ENCODE measurements at places on chromosomes 7 and 10.

DNA sequence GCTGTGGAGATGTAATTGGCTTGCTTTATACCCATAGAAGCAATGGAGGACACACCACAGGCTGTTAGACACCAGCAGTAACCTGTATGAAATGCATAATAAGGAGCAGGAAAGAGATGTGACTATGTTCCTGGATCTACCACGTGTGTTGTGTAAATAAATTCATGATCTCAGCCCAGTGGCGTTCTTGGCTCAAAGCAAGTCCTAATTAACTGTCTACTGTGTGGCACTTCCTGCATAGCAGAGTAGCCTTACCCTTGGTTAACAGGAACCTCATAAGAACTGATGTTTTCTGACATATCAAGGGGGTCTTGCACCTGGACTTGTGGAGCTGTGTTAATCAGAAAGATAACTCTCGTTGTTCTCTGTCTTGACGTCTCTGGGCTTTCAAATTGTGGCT is 25.7 kb upstream of the FAM180A start:
- H3K4me3 ChIP-seq, result no peak overlapping the region
- H3K4me1 ChIP-seq, result no peaks in the 10 kb centered on the region
- no peak for DNase-seq
- H3K27me3 ChIP-seq, result peaks cover 10% of the 10 kb centered on the region
- peaks cover 3% of the 10 kb centered on the region for H3K36me3 ChIP-seq
- no peak overlapping the region for H3K27ac ChIP-seq

GRCh38 chr10:25666276-25666675 is 267.8 kb upstream of the MYO3A start:
- no peaks in the 10 kb centered on the region for H3K4me1 ChIP-seq
- no peaks in the 10 kb centered on the region for H3K36me3 ChIP-seq
- DNase-seq, result no peak
- H3K27me3 ChIP-seq, result peaks cover 2% of the 10 kb centered on the region
- no peak overlapping the region for H3K4me3 ChIP-seq

- H3K4me3 ChIP-seq, result no peak overlapping the region
- H3K4me1 ChIP-seq, result peaks cover 7% of the 10 kb centered on the region
- peaks cover 5% of the 10 kb centered on the region for H3K36me3 ChIP-seq
Measured at GRCh38 chr7:69922026-69922803, 323.9 kb downstream of the AUTS2 start.

DNA sequence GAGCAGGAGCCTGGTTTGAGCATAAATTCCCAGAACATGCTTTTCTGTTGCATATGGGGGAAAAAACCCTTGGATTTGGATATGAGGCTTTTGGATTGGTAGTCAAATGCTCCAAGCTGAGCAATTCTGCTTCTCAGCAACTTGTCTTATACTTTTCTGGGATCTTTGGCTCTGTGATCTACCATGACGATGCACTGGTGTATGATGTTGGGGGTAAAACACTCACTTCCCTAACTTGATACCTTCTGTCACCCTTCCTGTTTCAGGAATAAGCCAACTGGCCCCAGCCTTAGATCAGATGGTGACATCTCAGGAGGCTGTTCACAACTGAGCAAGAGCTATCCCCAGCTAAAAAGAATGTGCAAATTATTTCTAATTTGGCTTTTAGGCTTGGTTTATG is 13.1 kb upstream of the CPA4 start:
- DNase-seq, result no peak
- H3K36me3 ChIP-seq, result peaks cover under 1% of the 10 kb centered on the region
- H3K4me3 ChIP-seq, result no peak overlapping the region
- peaks cover 18% of the 10 kb centered on the region for H3K27me3 ChIP-seq

GRCh38 chr10:103692436-103692951 is 162.9 kb downstream of the SH3PXD2A start:
- H3K4me1 ChIP-seq, result peaks cover 27% of the 10 kb centered on the region
- peak overlapping the region; percentile 81 for H3K4me3 ChIP-seq
- no peaks in the 10 kb centered on the region for H3K27me3 ChIP-seq
- no peaks in the 10 kb centered on the region for H3K36me3 ChIP-seq

DNA sequence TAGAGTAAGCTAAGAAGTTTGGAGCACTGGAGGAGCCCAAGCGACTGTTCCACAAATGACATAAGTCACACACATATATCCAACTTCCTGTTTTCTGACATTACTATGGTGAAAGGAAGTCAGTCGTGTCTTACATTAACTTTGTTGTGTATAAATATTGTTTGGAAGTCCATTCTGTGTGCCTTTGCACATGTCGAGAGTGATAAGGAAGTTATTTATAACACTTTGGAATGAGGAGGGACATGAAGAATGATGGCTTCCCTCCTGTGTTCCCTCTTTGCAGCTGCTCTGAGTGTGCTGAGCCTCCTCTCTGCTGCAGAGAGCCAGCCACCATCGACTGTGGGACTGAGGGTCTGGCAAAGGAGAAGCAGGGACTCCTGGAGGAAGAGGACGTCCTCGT is 40.4 kb upstream of the MGMT start:
- H3K4me1 ChIP-seq, result no peaks in the 10 kb centered on the region
- no peak for DNase-seq
- H3K27ac ChIP-seq, result no peak overlapping the region
- H3K36me3 ChIP-seq, result no peaks in the 10 kb centered on the region
- H3K27me3 ChIP-seq, result peaks cover 12% of the 10 kb centered on the region

GRCh38 chr7:115561335-115562110 is 469.0 kb downstream of the TFEC start:
- no peak for DNase-seq
- H3K27ac ChIP-seq, result no peak overlapping the region
- no peak overlapping the region for H3K4me3 ChIP-seq
- no peaks in the 10 kb centered on the region for H3K36me3 ChIP-seq
- H3K4me1 ChIP-seq, result no peaks in the 10 kb centered on the region

DNA sequence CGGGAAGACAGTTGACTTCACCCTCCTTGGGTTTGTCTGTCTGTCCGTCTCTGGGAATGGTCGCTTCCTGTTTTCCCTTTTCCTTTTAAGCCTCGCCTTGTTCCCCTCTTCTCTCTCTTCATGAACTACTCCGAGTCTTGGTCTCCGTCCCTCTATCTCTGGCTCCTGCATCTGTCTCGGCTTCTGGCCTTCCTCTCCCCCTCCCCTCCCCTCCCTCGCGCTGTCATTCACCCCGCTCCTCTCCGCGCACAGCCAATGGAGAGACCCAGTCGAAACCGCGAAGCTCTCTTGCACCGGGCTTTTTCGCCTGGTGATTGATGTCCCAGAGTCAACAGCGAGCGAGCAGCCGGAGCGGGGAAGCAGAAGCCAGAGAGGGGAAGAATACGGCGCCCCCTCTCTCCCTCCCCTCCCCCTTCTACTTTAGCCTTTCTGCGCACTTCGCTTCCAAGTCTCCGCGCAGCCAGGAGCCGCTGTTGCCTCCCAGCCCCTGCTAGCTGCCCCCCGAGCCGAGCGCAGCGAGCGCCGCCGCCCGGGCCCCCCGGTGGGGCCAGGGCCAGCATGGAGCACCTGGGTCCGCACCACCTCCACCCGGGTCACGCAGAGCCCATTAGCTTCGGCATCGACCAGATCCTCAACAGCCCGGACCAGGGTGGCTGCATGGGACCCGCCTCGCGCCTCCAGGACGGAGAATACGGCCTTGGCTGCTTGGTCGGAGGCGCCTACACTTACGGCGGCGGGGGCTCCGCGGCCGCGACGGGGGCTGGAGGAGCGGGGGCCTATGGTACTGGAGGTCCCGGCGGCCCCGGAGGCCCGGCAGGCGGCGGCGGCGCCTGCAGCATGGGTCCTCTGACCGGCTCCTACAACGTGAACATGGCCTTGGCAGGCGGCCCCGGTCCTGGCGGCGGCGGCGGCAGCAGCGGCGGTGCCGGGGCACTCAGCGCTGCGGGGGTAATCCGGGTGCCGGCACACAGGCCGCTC is at the start of gene TLX1:
TSS of gene TLX1 (plus strand) at position 317 of the 978 bp plus-strand sequence. CDS start at position 559, 242 bp downstream.
- H3K4me3 ChIP-seq, result peak within 1 kb of the TSS; percentile 32
- no peaks in the 10 kb centered on the region for H3K36me3 ChIP-seq
- peak; percentile 38 for DNase-seq
- H3K27ac ChIP-seq, result no peak within 1 kb of the TSS
- peaks cover 37% of the 10 kb centered on the region for H3K27me3 ChIP-seq
- H3K4me1 ChIP-seq, result peaks cover 11% of the 10 kb centered on the region

GRCh38 chr7:45927721-45928120 is 6.6 kb upstream of the IGFBP3 start:
- H3K27me3 ChIP-seq, result peaks cover 13% of the 10 kb centered on the region
- H3K4me1 ChIP-seq, result peaks cover 7% of the 10 kb centered on the region
- no peak for DNase-seq
- H3K36me3 ChIP-seq, result no peaks in the 10 kb centered on the region
- H3K27ac ChIP-seq, result no peak overlapping the region

DNA sequence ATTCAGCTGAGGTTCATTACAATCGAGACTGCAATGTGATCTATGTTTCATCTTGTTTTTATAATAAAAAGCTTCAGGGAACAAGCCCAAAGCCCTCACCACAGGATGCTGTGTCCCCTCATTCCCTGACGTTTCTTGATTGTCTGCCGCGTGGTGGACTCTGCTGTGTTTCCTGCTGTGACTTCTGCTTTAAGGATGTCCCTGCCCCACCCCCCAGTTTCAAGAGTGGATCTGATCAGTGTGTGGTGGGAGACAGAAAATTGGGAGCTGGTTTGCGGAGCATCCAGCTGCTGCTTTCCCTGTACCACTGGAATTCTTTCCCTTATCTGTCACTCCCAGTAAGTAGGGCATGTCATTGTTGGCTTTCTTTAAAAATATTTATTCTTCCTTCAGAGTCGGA is 86.2 kb downstream of the CREM start:
- peaks cover 2% of the 10 kb centered on the region for H3K36me3 ChIP-seq
- H3K27me3 ChIP-seq, result no peaks in the 10 kb centered on the region
- H3K27ac ChIP-seq, result no peak overlapping the region

- peak overlapping the region; percentile 85 for H3K4me3 ChIP-seq
- DNase-seq, result no peak
- H3K4me1 ChIP-seq, result peaks cover 13% of the 10 kb centered on the region
- no peaks in the 10 kb centered on the region for H3K36me3 ChIP-seq
- no peaks in the 10 kb centered on the region for H3K27me3 ChIP-seq
Measured at GRCh38 chr10:35644050-35644950, 2.2 kb upstream of the FZD8 start.

DNA sequence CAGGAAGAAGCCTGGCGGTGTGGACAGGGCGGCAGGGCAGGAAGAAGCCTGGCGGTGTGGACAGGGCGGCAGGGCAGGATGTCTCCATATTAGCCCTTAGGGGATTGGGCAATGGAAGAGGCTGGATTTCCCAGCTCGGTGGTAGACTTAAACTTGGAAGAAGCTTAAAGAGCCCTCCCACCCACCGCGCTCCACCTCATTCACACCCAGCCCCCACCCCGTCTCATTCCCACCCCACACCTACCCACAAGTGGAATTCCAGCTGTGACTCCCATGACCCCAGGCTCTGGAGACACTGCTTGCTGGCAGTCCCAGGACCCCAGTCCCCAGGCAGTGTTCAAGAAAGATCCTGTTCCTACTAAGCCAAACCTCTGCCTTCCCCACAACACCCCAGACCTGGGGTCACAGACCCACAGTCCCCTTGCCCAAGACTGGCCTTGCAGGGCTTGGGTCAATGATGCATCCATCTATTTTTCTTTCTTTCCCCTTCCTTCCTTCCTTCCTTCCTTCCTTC is 34.0 kb downstream of the SPDYE6 start:
- H3K27me3 ChIP-seq, result no peaks in the 10 kb centered on the region
- no peak overlapping the region for H3K4me3 ChIP-seq
- peaks cover 31% of the 10 kb centered on the region for H3K36me3 ChIP-seq
- no peak overlapping the region for H3K27ac ChIP-seq

DNA sequence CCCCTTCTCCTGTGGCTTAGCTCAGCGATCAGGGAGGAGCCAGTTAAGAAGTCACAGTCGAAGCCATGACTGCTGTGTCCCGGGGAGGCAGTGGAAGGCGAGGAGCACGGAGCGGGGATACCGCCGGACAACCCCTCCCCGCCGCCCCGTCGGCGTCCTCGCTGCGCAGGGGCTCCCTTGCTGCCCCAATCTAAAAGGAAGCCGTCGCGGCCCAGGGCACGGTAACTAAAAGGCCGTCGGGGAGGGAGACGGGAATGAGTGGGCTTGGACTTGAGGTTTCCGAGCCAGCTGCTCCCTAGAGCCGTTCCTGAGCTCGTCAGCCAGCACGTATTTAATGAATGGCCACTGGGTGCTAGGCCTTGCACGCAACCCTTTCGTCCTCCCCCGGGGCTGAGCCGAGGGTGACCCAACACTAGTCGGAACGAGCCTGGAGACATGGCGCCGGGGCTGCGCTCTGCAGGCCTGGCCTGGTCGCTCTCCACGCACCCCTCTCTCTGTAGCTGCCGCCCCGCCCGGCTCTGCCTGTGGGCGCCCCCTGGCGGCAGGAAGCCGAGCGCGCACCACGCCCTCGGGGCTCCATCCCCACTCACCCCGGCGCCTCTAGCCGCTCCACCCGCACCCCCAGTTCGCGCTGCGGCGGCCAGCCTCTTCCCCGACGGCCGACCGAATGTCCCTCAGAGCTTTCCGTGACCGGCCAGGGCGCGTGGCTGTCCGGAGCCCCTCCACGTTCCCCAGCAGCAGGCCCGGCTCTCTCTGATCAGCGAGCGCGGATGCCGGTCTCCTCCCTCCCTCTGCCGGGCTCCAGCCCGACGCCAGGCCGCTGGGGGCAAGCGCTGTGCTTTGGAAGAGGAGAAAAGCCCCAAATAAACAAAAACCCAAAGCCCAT is 29.3 kb upstream of the KCNK18 start:
- peak; percentile 67 for DNase-seq
- peaks cover 5% of the 10 kb centered on the region for H3K4me1 ChIP-seq
- peak overlapping the region; percentile 14 for H3K4me3 ChIP-seq
